T-helper 17 cell (primary cell): ENCODE measurements at places on chromosomes 7 and 10.

DNA sequence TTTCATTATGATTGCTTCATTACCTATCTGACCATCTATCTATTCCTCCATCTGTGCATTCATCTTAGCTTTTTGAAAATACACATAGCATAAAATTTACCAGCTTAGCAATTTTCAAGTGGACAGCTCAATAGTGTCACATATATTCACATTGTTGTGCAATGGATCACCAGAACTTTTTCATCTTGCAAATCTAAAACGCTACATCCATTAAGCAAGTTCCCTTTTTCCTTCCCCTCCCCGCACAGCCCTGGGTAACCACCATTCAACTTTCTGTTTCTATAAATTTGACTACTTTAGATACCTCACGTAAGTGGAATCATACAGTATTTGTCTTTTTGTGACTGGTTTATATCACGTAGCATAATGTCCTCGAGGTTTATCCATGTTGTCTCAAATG, 78.0 kb upstream of the ADRB1 start:
- DNase-seq: no peak

DNA sequence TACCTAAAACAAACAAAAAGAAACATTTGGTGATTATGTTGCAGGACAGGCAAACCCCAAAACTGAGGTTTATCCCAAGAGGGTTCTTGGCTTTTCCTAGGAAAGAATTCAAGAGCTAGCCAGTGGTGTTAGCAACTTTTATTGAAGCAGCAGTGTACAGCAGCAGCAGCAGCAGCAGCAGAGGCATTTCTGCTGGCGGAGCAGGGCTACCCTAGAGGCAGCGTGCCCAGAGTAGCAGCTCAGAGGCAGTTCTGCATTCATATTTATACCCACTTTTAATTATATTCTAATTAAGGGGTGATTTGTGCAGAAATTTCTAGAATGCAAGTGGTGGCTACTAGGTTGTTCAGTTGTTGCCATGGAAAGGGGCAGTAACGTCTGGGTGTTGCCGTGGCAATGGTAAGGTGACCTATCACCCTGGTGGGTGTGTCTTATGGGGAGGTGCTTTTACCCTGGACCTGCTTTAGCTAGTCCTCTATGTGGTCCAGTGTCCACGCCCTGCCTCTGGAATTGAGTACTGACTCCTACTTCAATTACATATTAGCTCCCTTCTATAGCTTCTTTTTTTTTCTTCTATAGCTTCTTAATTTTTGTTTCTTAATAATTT, 53.9 kb downstream of the VCL start:
- DNase-seq: no peak

GRCh38 chr7:137953043-137953664, 48.7 kb downstream of the CREB3L2 start:
- no peak for DNase-seq

GRCh38 chr7:150973571-150974451, 4.3 kb downstream of the KCNH2 start:
- peak; percentile 31 for DNase-seq

GRCh38 chr7:121428855-121429489, 32.9 kb upstream of the FAM3C start:
- DNase-seq: no peak

DNA sequence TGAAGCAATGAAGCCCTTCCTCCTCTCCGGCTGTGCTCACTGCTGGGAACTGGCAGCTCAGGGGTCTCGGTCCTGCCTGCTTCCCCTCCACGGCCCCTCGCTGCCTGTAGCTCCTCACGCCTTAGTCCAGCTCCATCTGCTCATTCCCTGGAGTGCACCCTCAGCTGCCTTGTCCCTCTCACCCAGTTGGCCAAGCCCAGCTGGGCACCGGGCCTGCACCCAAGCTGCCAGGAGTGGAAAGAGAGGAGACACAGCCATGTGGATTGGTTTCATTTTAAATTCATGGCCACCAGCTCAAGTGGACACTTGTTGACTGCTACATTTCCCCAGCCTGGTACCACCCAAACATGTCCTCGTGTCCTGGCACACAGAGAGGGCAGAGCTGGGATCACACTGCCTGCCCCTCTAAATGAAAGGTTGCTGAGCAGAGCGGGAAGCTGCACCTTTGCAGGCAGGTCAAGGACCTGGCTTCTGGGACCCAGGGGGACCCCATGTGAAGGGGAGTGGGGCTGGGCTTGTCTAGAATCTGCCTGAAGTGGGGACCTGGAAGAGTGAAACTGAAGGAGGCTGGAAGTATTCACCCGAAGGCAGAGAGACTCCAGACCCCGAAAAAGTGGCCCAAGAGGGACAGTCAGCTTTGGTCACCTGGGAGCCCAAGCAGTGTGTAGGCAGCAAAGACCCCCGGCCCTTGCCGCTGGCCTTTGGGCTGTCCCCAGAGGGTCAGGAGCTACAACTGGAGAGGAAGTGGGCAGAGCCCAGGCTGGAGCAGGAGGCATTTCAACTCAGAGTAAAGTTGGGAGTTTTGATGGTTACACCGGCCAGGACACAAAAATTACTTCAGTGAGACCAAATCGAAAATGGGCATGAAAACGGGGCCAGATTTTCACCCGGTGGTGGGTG, 15.0 kb upstream of the BNIP3 start:
- DNase-seq: no peak

DNA sequence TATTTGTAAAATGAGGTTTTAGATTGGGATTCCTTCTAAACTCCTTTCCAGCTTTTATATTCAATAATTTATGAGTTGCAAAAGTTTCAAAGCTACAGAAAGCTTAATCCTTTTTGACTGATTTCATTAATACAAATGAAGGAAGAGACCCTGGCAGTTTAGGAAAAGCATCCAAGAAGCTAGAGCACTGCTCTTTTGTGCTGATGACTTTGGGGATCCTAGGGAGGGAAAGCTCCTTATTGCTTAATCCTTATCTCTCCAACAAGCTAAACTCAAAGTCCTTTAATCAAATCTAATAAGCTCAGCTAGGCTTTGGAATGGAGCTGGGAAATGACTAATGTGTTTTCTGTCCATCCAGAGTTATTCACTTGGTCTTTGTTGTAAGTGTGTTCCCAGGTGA, 285.4 kb downstream of the ACTR3B start:
- DNase-seq: no peak

- no peak for DNase-seq
These were observed 15.2 kb downstream of the PALD1 start for GRCh38 chr10:70493660-70494234.

DNA sequence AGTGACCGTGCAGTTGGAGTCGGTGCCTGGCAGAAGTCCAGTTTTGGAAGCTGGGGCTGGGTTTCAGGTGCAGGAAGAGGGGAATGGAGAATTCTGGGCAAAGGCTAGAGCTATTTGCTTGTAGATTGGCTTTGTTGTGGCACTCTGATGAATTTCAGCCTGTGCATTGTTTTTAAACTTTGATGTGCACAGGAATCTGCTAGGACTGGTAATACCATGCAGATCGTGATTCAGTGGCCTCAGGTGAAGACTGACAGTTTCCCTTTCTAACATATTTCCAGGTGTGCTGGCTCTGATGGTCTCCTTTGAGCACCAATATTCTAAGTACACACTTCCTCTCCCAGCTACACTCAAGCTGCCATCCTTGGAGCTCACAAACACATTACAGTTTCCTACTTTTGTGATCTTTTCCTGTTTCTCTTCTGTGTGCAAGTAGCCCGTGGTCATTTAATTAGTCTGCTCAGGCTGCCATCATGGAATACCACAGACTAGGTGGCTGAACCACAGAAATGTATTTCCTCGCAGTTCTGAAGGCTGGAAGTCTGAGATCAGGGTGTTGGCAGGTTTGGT, 55.6 kb downstream of the NOC3L start:
- DNase-seq: no peak
